ENCODE measurements at places on chromosomes 13 and 19.

DNA sequence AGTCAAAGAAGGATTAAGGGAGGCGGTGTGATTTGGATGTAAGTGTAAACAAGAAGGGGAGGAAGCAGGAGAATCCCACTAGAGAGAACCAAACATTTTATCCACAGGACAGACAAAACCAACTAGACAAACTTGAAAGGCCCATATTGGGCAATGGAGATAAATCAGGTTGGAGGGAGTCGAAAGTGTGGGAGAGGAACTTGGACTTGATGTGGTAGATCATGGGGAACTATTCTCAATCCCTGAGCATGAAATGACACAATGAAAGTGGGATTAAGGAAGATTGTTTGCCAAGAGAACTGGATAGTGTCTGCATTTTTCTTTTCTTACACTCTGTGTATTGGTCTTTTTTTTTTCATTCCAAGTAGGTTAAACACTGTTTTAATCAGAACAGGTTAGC is 17.9 kb downstream of the GPR183 start:
- no peak for DNase-seq

- DNase-seq: no peak
Observed at GRCh38 chr13:45333251-45333976, 7.6 kb downstream of the TPT1 start.

GRCh38 chr13:77387607-77388200 is 60.8 kb upstream of the MYCBP2 start:
- DNase-seq: no peak

DNA sequence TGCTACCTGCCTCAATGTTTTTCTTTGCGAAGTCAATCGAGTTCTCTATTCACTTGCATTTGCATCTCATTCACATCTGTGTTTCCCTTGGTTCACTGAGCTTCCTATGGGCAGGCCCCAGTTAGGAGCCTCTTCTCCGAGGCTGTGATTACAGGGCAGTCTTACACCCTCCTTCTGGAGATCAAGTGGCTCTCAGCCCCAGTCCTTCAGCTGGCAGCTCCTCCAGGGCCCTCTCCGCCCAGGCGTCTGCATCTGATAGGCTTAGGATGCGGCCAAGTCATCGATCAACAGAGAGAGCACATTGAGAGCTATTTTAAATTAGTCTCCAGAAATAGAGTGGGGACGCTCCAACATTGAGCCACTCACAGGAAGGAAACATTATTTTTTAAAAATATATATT is 44.2 kb downstream of the MBNL2 start:
- no peak for DNase-seq

- DNase-seq: no peak
Observed at GRCh38 chr19:4173479-4174212, 8.7 kb downstream of the SIRT6 start.

DNA sequence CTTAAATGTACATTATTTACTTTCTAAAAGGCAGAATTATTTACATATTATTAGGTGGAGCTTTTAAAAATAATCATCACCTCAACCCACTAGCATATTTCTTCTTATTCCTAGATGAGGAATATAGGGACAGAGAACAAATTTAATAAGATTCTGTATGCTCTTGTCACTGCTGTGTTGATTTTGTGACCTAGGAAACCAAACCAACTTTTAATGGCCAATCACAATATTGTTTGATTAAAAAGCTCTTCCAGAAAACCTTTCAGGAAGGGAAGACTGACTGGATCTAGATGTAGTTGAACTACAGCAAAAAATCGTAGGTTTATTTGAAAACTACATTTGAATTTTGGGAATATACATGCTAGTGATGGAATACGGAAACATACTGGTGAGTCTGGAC is 91.8 kb upstream of the RAP2A start:
- DNase-seq: no peak

DNA sequence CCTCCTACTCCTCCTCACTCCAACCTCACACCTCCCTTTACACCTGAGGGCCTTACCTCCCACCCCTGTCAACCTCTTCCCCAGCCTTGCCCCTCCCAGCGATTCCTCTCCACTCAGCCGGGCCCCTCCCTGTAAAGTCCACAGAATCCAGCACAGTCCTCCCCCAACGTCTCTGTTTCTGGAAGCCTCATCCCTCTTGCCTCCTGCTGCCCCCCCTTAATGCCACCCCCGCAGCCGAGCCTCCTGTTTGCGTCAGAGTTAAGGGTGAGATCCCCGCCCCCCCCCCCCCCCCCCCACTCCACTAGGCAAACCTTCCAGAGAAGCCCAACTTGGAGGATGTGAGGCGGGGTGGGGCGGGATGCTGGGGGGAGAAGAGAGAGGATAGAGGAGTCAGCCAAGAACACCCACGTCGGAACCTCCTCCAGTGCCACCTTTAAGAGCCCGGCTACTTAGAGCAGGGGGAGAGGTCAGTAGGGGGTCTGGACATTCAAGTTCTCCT is 2.1 kb downstream of the UNC13A start:
- no peak for DNase-seq

- DNase-seq: no peak
Observed at GRCh38 chr13:43422116-43422515, 364.7 kb downstream of the ENOX1 start.

DNA sequence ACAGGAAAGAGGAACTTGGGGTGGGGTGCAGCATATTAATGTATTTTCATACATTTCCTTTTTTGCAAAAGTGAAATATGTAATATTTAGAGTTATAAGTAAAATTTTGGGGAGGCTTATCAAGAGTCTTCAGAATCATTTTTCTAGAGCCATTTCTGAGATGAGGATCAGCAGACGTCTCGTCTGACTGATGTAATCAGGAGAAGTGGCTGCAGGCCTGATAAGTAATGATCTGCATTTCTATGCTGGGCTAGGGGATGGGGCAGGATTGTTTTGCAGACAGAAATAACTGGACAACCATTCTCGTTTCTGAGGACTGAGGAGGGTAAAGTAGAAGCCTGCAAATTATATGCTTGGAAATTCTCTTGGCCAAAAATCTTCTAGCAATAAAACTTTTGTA is 89.2 kb upstream of the ARGLU1 start:
- DNase-seq: no peak

DNA sequence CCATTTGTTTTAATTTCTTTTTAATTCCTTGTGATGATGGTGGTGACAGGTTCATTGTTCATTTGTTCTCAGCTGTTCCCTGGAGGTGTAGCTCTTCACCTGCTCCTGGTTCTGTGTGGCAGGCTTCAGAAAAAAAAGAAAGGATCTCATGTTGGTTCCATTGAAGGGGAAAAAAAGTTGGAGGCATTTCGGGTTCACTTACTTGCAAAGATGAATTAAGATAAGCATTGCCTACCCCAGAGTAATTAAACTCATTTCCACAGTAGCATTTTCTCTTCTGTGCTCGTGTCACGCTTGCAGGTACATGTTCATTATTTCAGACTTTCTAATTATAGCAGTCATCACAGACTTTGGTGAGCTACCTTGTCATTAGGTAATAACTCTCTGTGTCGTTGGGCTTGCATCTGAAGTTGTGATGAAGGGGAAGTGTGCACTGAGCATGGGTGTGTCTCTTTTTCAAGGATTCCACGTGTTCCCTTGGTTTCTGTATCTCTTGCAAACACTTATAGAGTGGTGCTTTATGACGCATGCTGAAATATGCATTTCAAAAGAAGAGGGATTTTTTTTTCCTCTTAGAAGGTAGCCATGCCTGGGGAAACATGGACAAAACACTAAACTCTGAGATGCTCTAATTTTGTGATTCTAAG is 69.1 kb downstream of the MTUS2 start:
- no peak for DNase-seq

- DNase-seq: peak; percentile 73
Observed at GRCh38 chr19:46614114-46614722, 10.7 kb downstream of the PTGIR start.

- no peak for DNase-seq
Observed at GRCh38 chr13:95605448-95606125, 38.9 kb downstream of the DZIP1 start.
